ENCODE measurements at places on chromosomes 2 and 18.
A peak's percentile ranks its signal among the peaks of the same experiment; 100 is the strongest.

DNA sequence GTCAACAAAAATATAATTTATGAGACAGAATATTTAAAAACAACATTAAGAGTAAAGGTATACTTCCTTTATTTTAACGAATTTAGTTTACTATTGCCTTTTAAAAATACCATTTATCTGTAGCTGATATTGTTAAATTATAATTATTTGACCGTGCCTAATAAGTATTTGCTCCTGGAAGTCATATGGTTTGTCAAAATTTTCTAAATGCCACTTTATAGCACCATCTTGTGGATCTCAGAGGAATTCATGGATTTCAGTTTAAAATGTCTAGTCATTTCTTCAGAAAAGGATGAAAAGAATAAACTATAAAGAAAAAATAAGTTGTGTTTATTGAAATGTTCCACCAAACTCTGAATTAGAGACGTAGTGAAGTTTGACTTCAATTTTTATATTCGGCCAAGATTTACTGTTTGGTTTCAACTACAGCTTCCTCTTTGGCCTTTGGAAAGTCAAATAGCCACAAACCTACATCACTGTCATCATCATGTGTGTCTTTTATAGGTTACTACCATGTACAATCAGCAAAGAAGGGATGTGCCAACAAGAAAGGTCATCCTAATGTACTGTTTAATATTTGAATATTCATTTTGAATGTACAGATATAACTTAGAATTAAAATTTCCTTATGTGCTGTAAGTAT, 10.3 kb upstream of the FTCDNL1 start:
- DNase-seq, result no peak

DNA sequence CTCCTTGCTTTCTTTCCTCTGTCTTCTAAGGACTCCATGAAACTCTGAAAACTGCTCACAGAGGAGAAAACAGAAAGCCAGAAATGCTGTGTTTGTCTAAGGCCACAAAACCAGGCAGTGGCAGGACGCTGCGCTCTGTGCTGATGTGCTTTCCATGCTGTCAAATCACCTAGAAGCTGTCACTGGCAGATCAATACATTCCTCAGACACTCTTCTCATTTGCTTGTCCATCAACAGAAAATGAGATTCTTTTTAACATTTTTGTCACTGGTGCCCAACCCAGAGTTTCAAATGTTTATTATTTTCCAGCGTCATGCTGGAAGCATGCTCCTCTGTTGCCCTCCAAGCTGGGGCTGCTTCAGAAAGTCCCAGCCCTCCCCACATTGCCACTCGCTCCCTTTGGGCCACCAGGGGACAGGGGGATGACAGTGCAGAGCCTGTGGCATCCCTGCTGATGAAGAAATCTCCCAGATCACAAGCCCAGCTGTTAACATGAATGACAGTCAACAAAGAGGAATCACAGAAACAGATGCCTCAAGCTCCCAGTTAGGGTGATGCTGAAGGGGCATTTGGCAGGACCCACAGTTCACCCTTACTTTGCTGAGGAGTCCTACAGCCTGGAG, 117.5 kb upstream of the MEIS1 start:
- no peak for DNase-seq

- no peak for DNase-seq
These were observed 1119.7 kb upstream of the CNTNAP5 start for GRCh38 chr2:122905431-122905830.

DNA sequence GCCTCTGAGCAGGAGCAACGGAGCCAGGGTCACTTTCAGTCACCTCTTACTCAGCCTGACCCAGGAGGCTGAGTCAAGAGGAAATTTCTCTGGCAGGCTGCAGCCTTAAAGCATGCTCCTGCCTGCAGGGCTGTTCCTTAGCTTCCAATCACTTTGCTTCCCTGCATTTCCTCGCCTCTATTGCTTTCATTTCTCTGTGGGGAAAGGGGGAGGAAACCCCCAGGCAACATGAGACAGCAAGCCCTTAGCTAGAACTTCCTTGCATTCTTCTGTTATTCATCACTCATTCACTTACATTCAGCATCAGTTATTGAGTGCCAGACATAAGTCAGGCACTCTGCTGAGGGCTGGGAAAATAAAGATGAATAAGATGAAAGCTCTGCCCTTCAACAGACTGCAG, 13.0 kb downstream of the XDH start:
- DNase-seq, result no peak

DNA sequence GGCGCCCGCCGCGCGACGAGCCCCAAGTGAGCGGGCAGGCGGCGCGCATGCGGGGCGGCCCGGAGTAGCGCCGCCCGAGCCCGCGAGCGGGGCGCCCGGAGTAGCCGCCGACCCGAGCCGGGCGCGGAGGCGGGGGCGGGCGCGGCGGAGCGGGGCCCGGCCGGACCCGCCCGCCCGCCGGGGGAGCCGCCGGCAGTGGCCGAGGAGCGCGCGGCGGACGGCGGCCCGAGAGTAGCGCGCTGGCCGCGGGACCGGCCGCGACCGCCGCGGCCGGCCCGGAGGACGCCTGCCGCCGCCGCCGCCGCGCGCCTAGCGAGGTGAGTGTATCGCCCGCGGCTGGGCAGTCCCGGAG, at the start of gene GALNT1:
Gene GALNT1, plus strand, starts transcription at position 195 of the 352 bp plus-strand sequence. CDS start 72,923 bp downstream, outside the sequence.
- no peak for DNase-seq

DNA sequence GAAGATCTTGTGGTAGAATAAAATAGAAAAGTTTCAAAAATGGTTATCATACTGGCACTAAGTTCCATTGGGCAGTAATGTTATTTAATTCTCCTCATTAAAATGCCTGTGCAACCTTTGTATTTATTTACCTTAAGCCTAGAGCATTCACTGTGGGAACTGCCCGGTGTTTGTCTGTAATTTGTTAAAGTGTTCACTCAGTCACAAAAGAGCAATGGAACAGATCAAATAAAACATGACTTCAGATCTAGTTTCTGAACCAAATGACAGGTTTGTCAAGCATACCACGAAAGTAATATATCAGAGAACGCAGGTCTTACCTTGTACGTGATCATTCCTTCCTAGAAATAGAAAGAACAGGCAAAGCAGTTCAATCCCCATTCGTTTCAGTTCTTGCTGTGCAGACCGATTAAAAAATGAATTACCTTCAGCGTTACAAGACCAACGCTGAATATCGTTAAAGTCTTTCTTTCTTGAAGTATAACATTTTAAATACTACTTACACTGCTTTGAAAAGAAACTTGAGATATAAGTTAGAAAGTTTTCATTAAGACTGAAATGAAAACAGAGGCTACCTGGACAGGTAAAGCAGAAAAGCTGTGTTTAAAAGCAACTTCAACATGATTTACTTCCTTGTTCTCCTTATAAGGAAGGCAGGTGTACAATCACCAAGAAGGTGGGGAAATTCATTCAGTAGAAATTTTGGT, at the start of gene ITGB6:
Gene ITGB6, minus strand, starts transcription at position 590 of the 707 bp plus-strand sequence. Its CDS starts 209 bp downstream, at position 381.
- no peak for DNase-seq

DNA sequence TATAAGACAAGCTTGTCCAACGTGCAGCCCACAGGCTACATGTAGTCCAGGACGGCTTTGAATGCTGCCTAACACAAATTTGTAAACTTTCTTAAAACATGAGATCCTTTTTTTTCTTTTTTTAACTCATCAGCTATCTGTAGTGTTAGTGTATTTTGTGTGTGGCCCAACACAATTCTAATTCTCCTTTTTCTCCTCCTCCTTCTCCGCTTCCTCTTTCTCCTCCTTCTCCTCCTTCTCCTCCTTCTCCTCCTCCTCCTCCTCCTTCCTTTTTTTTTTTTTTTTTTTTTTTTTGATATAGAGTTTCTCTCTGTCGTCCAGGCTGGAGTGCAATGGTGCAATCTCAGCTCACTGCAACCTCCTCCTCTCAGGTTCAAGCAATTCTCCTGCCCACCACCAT, 39.3 kb upstream of the GTF2A1L start:
- no peak for DNase-seq

DNA sequence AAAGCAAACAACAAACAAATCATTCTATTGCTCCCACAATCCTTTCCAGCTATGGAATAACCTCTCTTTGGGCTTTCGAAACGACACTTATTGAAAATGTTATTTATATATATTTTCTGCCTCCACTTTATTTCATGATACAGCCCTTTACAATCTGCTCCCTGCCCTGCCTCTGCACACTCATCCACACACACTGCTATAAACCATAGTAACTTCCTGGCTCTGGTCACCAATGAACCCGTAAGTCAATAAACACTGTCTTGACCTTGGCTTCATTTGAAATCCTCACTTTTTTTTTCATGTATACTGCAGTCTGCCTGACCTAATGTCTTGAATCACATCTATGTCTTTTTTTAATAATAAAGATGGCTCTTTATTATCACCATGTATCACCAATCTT, 161.5 kb downstream of the SLC39A10 start:
- no peak for DNase-seq

- DNase-seq, result no peak
These were observed 303.9 kb downstream of the LRATD1 start for GRCh38 chr2:14936426-14936825.

- DNase-seq, result no peak
These were observed 658.2 kb downstream of the NUP35 start for GRCh38 chr2:183782436-183782835.

DNA sequence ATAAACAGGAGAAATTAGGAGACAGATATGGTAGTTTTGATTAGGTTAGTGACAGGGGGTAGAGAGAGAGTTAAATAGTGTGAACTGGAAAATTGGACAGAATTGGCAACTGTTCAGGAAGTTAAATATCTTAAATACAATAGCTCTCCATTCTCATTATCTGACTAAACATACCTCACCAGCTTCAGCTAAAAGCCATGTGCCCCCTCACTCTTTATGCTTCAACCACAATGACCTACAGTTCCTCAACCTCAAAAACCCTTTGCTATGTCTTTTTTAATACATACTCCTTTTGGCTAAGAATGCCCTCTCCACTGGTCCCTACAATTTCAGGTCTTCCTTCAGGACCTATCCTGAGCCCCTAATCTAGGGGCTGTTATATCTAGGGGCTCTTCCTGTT, 740.2 kb upstream of the ZEB2 start:
- DNase-seq, result no peak

GRCh38 chr2:232761301-232761907, 15.0 kb downstream of the KCNJ13 start:
- DNase-seq, result no peak

GRCh38 chr2:72096181-72096580, 51.5 kb downstream of the CYP26B1 start:
- DNase-seq, result no peak

DNA sequence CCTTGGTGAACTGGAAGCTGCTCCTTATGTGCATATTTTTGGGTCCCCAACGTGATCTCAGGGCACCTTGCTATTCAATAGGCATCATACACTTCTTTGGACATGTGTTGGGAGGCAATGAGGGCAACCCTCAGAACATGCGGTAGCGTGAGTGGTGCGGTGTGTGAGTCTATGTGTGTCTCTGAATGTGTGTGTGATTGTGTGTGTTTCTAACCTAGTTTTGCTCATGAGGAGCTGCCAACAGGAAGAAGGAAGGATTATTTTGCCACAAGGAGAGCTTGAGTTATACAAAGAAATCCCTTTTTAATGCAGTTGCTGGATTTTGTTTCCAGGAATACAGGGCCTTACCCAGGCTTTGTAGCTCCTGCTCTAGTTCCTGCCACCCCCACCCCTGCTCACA, 75.8 kb upstream of the ITGA6 start:
- no peak for DNase-seq

GRCh38 chr2:220569112-220569897, 941.9 kb downstream of the SLC4A3 start:
- DNase-seq, result no peak

DNA sequence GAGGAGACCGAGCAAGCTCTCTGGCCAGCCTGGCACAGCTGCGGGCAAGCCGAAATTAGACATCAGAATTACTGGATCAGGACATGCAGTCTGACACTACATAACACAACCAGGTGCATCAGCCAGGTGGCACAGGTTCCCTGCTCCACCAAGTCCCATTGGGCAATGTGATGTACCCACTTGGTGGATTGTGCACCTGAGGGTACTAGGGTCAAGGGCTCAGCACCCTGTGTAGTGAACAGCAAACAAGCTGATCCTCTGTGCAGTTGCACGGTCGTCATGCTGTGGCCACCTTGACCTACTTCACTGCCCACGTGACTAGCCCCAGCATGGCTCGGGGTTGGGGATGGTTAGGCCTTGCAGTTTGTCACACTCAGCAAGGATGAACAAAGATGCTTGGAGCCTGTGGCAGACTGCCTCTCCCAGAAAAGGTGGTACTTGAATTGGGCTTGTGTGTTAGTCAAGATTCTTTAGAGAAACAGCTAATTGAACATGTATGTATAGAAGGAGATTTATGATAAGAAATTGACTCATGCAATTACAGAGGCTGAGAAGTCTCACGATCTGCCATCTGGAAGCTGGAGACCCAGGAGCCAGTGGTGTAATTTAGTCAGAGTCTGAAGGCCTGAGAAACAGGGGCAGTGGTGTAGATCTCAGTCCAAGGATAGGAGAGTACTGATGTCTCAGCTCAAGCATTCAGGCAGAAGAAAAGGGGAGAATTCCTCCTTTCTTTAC, 71.4 kb upstream of the TMEM87B start:
- DNase-seq, result no peak

GRCh38 chr2:233003658-233004555, 9.1 kb downstream of the NGEF start:
- DNase-seq, result peak; percentile 55

DNA sequence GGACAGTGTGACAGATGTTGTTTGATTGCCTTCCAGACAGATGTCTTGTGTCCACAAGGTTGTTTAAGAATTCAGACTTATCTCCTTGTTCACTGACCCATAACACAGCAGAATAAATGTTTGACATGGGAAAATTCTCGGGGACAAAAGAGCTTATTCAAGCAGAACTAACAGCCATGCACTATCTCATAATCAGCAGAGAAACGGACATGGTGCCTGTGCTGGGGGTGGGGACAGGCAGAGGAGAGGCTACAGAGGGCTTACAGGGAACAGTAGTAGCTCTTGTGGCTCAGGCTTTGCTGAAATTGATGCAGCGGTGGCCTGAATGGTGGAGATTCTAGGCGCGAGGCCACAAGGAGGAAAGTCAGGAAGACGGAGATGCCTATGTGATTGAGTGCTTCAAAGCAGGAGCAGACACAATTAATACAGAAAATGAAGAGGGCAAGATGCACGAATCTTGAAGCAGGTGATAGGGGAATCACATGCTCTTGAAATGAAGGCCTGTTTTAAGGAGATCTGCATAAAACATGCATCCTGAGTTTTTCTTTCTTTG, 62.0 kb upstream of the CAB39 start:
- DNase-seq, result no peak

GRCh38 chr2:191020742-191021381, 6.9 kb upstream of the STAT1 start:
- no peak for DNase-seq

- DNase-seq, result peak; percentile 80
These were observed 1.4 kb downstream of the UBE2F start for GRCh38 chr2:237968048-237968862.
